ENCODE measurements at places on chromosomes 6 and 20.
A peak's percentile ranks its signal among the peaks of the same experiment; 100 is the strongest.

GRCh38 chr6:72525821-72526510 lies 95.9 kb upstream of the KCNQ5 start:
- DNase-seq: no peak

DNA sequence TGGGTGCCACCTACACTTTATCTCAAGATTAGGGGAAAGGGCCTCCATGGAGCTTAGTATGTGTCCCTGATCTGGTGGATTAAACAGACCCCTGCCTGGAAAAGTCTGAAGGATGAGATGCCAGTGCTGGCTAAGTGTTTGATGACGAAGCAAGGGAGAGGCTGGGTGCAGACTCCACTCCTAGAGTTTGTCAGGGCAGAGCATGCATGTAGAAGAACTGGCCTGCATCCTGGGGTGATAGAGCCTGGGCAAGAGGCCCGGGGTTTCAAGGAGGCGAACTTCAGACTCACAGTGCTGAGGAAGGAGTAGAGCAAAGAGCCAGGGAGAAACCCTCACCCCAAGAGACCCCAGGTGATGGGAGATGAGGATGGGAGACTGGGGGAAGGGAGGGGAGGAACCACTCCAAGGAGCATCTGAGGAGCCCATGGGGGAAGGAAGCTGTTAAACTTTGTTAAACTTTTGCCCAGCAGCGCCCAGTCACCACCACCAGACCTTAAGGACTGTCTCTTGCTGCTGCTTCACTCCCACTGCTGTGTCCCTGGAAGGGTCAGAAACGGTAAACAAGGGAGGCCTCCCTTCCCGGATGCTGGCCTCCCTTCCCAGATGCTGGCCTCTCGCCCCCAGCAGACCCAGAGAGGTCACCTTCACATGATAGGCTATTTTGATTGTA lies 61.6 kb downstream of the RPRD1B start:
- DNase-seq: no peak

DNA sequence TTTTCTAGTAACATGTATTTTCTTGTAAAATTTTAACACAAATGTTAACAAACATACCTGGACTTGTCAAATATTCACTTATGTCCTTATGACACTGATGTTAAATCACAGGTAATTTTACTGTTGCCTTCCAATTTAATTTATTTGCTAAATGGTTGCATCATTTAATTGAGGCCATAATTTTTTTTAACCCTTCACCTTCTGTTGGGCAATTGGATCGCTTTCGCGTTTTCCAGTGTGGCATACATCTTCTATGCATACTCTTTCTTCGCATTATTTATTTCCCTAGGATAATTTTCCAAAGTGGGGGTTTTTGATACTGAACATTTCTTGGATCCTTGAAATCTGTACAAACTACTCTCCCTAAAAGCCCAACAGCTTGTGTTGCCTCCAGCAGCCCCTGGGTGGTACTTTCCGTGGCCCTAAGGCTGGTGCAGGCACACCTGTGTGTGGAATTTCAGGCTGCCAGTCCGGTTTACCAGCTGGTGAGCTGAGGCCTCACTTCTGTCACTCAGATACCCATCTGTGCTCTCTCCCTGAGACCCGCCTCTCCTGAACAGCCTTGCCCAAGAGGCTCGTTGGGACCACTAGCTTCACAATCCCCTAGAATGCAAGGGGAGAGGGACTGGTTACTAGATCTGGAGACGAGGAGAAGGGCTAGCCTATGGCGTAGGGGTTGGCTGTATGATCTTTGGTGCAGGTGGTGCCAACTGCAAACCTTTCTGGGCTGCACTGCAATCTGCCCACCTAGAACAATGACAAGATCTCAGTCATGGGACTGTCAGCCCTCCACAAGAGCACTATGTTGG lies 11.2 kb upstream of the C20orf144 start:
- no peak for DNase-seq

DNA sequence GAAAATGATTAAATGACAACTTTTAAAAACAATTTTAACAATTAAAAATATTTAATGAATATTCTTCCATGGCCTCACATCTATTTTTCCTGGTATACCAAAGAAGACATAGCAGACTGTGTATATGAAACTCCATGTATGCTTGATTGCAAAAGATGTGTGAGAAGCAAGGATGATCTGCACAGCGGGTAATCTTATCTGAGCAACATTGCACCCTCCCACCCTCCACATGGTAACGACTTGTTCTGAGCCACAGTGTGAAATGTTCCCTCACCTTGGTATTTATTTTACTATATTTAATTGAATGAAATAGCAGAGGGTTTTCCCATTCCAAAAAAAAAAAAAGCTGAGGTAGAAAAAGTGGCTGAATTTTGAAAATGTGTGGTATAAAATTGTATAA lies 204.4 kb downstream of the SYNE1 start:
- DNase-seq: no peak

DNA sequence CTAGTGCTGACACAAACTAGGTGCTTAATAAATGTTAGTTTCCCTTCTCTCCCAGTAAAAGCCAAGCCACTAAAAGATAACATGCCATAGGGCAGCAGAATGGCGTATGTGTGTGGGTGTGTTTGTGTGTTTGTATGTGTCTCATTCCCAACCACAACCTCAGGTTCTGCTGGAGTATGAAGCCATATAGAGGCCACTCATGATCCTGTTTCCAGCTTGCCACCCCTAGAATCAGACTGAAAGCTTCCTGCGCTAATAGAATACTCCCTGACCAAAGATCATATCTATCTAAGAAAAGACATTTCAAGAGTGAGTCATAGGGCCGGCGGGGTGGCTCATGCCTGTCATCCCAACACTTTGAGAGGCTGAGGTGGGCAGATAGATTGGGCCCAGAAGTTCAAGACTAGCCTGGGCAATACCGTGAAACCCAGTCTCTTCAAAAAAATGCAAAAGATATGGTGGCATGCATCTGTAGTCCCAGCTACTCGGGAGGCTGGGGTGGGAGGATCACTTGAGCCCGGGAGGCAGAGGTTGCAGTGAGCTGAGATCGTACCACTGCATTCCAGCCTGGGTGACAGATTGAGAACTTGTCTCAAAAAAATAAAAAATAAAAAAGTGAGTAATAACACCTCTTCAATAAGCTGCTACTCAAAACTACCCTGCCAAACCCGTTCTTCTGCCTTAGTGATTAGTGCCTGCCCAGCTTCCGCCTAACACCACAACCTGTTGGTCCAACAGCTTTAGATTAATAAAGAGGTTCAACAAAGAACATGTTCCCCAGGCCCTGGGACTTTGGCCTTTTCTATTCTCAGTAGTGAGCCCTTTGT lies 11.8 kb upstream of the SNRPC start:
- peak; percentile 30 for DNase-seq

GRCh38 chr6:1377526-1377925 lies 11.8 kb upstream of the FOXF2 start:
- DNase-seq: no peak

DNA sequence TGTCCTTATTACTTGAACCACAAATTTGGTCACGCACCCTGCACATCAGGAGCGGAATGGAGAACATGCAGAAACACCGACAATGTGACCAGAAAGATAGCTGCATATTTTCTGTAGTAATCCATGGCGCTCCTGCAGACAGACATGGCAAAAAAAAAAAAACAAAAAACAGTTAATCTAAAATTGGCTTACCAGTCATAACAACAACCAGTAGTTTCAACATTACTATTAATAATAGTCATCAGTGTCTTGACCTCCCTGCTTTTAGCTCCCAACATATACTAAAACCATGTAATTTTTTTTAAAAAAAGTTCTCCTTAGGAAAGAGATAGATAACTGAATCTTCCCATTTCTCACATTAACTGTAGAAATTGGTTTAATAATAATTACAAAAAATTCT lies 6.8 kb downstream of the CGA start:
- no peak for DNase-seq

GRCh38 chr6:72642435-72642834 lies 20.6 kb downstream of the KCNQ5 start:
- no peak for DNase-seq

DNA sequence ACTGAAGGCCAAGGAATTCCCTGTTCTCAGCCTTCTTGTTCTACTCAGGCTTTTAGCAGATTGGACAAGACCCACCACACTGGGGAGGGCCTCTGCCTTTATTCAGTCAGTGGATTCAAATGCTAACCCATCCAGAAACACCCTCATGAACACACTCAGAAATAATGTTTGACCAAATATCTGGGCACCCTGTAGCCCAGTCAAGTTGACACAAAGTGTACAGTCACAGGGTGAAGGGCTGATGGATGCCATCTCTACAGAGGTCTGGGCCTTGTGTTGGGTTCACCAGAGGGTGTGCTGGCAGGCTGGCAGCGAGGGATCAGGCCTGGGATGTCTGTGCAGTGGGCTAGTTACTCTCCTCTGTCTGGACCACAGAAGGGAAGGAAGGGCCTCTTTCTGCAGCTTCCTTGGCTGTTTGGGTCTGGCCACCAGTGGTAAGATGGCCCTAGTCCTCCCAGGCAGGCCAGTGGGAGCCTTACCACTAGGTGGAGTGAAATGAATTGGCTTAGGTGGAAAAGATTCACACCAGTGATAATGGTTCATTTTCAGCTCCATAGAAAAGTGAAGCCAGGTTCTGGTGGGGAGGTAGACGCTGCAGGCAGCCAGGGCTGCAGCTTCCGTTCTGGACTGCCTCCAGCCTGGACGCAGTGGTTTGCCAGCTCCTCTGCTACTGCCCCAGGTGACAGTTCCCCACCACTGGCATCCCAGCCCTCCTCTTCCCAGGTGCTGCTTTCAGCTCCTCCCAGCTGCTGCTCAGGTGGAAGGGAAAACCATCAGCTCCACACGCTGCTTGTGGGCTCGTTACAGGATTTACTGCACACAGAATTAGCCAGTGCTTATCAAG lies 9.2 kb downstream of the TUBB2A start:
- DNase-seq: no peak

DNA sequence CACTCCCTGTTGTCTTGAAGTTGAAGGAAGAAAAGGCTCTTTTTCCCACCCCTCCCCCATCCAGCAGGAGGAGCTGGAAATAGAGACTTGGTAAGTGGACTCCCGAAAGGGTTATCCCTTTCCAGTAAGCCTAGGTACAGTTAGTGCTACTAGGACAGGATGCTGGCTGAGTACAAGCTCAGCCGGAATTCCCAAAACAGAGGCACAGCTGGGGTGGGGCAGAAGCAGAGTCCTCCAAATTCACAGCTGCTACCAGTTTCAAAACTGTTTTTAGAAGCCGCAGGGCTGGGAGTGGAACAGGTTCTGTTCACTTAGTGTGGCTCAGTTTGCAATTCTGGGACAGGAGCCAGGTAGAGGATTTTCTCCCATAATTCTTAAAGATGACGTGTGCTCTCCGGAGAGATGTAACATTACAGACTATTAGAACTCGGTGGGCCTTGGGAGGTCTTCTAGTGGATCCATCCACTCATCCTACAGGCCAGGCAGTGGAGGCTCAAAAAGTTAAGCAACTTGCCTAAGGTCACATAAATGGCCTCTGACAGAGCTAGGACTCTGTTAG lies 19.0 kb upstream of the UTRN start:
- no peak for DNase-seq

DNA sequence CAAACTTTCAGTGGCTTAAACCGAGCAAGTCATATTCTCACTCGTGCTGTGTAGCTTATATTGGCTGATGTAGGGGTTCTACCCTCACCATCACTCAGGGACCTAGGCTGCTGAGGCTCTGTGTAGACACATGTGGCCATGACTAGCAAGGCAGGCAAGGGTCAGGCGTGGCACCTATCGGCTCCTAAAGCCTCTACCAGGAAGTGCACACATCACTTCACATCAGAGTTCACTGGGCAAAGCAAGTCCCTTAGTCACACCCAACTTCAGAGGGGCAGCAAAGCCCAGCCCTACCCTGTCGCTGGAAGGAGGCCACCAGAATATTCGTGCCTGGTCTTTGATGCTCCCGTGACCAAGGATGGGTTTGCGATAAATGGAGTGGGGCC lies 42.9 kb downstream of the PPP1R14C start:
- DNase-seq: no peak

DNA sequence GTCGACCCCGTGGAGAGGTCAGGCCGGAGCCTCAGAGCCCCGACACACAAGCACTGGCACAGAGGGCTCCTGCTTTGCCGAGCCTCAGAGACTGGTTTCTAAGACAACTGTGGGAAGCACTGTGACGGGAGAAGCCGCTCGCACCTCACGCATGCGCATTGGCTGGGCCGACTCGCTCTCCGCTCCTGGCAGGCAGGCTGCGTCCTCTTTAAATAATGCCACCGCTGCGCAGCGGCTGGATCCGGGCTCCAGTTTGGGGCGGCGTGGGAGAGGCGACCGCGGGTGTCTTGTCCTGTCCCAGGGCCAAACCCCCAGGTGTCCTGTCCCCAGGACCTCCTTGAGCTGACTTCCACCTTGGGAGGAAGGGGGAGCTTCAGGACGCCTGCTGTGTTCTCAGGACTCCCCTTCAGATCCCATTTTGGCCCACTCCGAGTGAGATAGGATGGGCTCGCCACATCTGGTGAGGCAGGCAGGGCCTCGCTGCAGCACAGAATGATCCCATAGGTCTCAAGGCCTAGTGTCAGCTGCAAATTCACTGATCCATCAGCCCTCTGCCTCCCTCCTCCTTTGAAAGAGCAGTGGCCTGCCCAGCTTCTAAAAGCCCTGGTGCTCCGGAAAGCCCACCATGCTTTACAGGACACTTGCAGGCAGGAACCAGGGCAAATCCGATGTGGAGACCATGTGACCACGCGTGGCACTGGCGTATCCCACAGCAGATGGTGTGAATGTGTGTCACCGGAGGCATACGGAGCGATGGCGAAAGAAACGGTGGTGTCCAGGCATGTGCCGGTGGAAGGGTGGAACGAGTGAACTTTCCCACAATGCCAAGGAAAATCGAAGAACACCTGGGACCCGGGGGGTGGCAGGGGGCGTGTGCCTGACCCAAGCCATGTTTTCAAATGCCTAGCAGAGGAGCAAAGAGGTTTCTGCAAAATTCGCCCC lies 169.3 kb upstream of the ZNF337 start:
- peak; percentile 74 for DNase-seq

- DNase-seq: no peak
Observed at GRCh38 chr6:100693249-100693927, 187.7 kb downstream of the ASCC3 start.

- DNase-seq: no peak
Observed at GRCh38 chr6:54194067-54194466, 82.8 kb downstream of the MLIP start.

DNA sequence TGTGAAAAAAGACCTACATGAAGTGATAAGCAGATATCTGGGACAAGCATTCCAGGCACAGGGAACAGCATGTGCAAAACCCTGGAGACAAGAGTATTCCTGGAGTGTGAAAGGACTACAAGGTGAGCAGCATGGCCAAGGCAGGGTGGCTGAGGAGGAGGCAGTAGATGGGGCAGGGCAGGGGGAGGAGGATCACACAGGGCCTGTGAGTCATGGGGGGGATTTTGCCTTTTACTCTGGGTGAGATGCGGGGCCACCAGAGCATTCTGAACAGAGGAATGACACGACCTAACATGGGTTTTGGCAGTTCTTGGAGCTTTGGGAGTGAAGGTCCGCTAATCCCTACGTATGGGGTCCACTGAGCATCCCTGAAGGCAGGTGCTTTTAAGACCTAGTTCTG lies 69.8 kb upstream of the CCN6 start:
- DNase-seq: peak; percentile 46

GRCh38 chr6:25866011-25866410 lies 8.0 kb downstream of the SLC17A3 start:
- no peak for DNase-seq

Data from activated T-cell treated with anti-CD3 and anti-CD28 coated beads, Interleukin-2, amount 50 U/mL, for 72 hours (primary cell).